ENCODE measurements at places on chromosomes 13 and 19.

DNA sequence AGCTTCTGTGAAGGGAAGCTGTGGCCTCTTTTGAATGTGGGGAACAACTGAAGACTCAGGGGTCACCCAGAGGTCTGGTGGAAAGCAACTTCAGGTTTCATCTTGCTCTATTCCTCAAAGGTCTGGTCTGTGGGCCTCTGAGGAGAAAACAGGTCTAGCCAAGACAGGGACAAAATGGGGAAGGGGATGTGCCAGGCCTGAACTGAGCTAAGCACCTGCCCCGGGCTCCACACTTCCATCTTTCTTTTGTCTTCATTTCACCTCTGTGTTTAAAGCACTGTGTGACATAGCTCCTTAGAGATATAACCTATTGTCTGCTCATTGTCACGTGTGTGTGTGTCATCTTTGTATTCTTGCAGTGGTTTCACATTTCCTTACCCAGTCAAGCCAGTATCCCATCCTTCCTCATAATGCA, 19.9 kb upstream of the GDF15 start:
- no peak for DNase-seq

DNA sequence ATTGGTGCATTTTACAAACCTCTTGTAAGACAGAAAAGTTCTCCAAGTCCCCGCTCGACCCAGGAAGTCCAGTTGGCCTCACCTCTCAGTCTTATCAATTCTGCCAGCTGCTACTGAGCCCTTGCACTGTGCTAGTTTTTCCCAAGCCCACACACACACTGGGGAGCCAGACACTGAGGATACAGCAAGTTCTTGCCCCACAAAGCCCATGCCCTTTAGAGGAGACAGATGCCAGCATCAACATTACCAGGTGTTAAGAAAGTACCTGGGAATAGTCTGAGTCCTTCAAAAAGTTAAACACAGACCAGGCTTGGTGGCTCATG, 175.0 kb downstream of the PTPRS start:
- no peak for DNase-seq

DNA sequence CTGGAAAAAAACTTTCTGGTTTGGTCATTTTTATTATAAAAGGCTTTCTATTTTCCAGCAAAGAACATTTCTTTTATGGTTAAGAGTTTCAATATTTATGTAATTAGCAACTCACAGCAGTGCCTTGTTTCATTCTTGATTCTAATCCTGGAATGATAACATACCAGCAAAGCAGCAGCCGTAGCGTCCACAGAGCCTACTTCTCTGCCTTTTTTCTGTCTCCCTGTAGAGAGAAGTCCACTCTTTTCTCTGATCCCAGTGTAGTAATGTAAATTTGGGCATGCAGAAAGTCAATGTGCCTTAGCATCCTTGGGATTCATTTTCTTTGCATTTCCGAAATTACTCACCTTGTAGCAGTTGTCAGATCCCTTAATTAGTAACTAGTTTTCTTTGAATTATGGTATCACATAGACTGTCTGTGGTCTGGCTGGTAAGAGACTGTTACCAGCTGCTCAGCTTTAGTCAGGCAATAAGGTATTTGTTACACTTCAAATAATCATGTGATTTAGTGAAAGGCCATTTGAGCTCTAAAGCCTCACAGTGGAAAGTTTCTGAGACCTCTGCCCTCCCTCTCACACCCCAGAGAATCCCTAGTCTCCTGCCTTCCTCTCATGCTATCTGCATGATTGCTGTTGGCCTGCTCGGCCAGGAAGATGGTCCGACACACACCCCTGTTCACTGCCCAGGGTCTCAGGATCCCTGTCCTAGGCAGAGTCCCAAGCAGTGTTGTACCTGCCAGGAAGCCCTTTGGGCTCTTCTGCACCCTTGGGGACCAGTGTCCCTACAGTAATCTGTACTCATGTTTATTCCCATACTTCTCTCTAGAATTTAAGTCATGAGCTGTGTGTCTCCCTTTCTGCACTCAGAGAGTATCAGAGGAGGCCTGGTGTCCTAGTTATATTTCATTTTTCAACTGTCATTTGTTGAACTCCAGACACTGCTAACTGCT, 86.3 kb downstream of the LRCH1 start:
- no peak for DNase-seq

DNA sequence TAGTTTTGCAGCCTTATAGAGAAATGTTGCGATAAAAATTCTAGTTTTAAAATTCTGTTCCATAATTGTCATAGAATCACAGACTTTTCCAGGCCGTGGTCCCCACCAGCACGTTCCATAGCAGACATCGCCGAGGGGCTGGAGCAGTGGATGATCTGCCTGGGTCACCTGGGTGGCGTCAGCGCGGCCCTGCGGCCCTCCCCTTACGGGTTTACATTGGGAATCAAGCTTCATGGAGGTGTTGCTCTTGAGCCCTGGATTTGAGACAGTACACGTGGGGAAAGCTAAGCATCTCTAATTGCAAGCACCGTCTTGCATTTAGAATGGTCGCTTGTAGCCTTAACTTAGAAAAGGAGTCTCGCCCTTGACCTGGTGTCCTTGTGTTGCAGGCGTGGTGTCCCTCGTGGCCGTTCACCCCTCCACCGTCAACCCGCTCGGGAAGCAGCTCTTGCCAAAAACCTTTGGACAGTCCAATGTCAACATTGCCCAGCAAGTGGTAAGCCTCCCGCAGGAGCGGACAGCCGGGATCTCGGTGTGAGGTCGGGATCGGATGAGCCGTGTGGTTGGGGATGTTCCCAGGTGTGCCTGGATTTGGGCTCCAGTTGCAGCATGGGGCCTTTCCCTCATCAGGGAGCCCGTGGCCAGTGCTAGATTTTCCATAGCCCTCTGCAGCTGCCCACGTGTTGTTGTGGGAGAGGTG, 35.1 kb downstream of the ATP4B start:
- DNase-seq: no peak

DNA sequence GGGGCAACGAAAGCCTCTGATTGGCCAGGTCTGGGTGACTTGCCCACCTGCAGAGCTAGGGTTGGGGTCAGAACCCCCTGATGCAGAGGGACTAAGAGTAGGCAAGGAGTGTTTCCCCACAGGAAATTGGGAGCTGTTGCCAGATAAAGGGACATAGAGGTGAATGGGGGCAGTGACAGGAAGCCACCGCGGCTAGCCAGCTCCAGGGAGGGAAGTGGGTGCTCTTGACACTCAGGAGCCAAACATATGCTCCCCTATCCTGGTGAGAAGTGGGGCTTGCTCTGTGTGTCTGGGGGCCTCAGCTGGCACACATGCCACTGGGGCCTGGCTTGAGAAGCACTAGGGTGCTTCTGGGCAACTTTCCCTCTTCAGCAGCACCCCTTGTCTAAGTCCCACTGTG, 26.0 kb downstream of the WDR88 start:
- DNase-seq: no peak

GRCh38 chr13:98216711-98217285, 39.7 kb upstream of the RNF113B start:
- no peak for DNase-seq

DNA sequence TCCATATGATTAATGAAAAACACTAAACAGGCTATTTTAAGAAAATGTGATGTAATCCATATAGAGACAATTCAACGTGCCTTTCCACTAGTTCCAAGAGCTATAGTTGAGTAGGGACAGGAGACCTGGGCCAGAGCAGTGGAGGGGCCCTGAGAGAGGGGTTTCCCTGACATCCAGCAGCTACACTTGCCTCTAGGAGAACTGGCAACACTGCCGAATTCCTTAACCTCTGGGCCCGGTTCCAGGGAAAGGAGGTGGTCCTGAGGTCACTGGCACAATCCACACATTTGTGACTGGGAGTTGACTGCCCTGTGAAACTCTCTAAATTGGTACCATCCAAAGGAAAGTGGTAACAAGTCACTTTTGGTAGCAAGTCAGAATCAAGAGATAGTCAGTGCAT, 264.4 kb downstream of the DCLK1 start:
- DNase-seq: no peak

DNA sequence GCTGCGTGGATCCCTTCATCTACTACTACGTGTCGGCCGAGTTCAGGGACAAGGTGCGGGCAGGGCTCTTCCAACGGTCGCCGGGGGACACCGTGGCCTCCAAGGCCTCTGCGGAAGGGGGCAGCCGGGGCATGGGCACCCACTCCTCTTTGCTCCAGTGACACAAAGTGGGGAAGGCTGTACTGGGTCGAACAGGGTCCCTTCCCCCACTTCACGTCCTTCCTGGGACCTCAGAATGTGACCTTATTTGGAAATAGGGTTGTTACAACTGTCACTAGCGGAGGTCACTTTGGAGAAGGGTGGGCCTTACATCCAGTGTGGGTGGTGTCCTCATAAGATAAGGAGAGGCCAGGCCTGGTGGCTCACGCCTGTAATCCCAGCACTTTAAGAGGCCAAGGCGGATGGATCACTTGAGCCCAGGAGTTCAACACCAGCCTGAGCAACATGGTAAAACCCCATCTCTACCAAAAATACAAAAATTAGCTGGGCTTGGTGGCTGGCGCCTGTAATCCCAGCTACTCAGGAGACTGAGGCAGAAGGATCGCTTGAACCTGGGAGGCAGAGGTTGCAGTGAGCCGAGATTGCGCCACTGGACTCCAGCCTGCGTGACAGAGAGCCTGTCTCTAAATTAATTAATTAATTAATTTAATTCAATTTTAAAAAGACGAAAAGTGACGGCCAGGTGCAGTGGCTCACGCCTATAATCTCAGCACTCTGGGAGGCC, 1.8 kb downstream of the F2RL3 start:
- no peak for DNase-seq

DNA sequence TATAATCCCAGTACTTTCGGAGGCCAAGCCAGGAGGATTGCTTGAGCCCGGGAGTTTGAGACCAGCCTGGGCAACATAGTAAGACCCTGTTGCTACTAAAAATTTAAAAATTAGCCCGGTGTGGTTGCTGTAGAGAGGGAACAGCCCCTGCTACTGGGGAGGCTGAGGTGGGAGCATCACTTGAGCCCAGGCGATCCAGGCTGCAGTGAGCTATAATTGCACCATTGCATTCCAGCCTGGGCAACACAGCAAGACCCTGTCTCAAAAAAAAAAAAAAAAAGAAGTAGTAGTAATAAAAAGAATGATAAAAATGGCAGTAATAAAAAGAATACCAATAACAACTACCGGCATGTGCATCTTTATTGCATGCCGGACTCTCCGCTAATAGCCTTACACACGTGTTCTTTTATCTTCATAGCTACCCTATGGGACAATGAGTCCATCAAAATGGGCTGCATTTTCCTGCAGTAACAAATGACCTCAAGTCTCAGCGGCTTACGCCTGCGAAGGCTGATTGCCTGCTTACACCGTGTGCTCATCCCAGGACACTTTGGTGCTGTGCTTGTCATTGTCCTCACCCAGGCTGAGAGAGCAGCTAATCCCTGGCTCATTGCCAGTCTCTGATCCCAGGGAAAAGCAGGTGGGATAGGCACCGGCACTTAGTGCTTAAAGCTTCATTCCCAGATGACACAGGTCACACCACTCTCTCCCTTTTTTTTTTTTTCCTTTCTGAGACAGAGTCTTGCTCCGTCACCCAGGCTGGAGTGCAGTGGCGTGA, 14.4 kb upstream of the SYCN start:
- DNase-seq: no peak

GRCh38 chr19:51034704-51035103, at the start of gene KLK12:
Gene KLK12 (minus strand): TSS chr19:51035002. CDS start chr19:51034621, 381 bp downstream.
- no peak for DNase-seq

- no peak for DNase-seq
These were observed 20.3 kb downstream of the OLFM4 start for GRCh38 chr13:53048880-53049279.

- DNase-seq: no peak
These were observed 29.2 kb downstream of the CLEC4M start for GRCh38 chr19:7792281-7792680.

DNA sequence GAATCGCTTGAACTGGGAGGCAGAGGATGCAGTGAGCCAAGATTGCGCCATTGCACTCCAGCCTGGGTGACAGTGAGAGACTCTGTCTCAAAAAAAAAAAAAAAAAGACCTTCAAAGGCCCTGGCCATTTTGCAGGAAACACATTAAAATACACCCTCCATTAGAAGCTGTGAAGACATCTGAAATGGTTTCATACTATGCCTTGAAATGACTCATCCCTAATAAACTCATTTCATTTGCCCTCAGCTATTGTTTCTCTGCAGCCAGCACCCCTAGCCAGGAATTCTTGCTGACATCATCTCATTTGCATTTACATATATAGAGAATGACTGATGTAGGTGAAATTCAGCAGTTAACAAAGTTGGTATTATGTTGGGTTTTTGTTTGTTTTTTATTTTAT, 8.7 kb downstream of the EML2 start:
- DNase-seq: no peak

DNA sequence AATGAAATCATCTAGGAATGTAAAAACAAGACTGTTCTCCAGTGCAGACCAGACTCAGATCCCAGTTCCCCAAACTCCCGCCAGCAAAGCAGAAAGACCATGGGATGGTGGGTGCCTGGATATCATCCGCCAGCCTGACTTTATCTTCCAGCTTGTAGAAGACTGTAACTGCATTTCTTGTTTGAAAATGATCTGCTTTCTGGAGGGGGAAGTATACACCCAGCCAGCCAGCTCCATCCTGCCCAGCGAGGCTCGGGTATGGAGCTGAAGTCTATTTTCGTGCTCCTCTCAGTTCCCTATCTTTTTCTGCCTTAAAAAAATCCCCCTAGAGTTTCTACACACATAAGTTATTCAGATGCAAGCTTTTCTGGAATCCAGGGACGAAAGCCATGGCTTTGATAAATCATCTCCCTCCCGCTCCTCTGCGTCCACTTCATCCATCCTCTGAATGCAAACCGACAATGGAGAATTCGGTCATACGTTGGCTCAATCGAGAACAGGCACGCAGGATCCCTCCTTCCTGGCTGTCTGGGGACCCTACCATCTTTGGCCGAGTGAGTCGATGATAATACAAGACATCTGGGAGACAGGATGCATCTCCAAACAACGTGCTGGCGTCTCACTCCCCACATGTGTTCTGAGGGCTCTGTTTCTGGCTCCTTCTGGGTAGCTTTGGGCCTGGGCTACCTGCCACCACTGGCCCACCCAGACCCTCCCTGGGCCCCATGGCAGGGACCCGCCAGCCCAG, 31.2 kb downstream of the CEBPG start:
- no peak for DNase-seq

DNA sequence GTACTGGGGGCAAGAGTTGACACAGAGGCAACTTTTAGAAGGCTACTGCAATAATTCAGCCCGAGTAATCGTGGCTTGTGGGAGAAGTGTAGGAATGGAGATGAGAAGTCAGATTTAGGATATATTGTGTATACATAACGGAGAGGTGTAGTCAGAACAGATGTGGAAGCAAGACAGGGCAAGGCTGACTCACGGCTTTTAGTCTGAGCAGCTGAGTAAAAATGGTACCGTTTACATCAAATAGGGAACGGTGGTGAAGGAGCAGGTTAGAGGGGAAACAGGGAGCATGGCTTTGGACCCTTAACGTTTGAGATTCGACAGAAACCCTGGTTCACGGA, 796 bp upstream of the LSM14A start:
- DNase-seq: peak; percentile 10

DNA sequence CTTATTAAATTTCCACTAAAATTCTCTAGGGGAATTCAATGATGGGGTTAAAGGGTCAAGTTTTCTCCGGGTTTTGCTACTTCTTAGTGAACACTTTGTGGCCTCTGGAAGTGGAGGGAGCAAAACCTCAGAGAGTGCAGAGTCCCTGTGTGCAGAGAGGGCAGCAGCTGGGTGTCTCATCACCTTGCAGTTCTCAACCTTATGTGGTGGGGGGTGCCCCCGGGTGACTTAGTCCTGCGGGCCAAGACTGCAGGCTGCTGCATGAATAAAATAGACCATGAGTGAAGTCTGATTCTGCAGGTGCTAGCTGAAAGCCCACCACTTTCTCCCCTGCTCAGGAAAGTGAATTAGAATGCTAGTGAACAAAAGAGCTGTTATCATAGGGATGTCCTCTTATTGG, 191.6 kb downstream of the DLEU7 start:
- DNase-seq: no peak
